ENCODE measurements at places on chromosomes 7 and 10. TPM values are rescaled to one million over a fixed set of nuclear protein-coding genes. Genes with fewer than 3 reads are reported as not detected.
A peak's percentile ranks its signal among the peaks of the same experiment; 100 is the strongest.

- no peak for DNase-seq
Measured at GRCh38 chr7:7793249-7793648, 74.8 kb upstream of the RPA3 start.

- peak; percentile 63 for DNase-seq
Measured at GRCh38 chr10:50991456-50992355, 82.6 kb upstream of the PRKG1 start.

DNA sequence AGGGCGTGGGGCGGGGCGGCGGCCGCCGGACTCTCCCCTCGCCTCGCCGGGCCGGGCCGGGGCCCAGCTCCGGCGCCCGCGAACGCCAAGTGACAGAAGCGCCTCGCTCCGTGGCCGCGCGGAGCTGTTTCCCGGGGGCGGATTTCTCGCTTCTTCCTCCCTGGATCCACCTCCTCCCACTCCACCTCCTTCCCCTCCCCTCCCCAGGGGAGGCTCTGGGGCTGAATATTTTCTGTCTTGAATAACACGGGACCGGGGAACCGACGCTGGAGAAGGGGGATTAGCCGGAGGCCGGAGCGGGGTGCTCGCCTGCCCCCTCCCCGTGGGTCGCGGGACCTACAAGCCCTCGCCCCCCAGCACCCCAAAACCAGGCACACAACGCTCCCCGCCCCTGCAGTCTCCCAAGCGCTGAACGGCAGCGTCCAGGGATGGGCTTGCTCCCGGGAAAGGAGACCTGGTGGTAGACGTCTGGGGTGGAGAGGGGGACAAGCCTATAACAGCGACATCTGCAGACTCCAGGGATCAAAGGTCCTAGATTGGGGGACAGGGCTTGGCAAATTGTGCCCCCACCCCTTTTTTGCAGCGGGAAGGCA, at the start of gene ARHGAP21:
TSS of gene ARHGAP21 (minus strand) at position 100 of the 593 bp plus-strand sequence. CDS start 1,988 bp downstream, outside the sequence.
- DNase-seq = peak; percentile 88

DNA sequence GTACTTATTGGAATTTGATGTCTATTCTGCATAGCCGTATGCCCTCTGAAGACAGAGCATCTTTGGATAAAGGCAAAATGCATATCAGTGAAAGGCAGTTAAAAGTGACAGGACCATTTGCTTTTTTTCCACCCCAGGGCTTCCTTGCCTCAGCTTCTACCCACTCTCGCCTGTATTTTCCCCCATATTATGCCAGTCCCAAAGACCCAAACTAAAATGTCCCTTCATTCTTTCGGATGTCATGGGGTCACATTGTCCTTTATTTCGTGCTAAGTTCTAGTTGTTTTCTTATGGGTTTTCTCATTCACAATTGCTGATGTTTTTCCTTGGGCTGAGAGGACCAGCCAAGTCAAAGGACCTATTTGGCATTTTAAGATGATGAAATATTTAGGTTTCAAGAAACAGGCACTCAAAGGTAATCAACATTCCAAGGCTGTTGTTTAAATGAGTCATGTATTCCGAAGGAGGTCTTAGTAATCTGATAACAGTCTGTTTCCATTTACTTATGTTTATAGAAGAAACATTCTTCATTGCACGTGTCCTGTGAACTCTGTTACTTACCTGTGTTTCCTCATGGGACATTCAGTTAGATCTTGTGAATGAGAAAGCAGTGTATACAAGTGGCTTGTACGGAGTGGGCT, 74.1 kb downstream of the DNAH11 start:
- no peak for DNase-seq

DNA sequence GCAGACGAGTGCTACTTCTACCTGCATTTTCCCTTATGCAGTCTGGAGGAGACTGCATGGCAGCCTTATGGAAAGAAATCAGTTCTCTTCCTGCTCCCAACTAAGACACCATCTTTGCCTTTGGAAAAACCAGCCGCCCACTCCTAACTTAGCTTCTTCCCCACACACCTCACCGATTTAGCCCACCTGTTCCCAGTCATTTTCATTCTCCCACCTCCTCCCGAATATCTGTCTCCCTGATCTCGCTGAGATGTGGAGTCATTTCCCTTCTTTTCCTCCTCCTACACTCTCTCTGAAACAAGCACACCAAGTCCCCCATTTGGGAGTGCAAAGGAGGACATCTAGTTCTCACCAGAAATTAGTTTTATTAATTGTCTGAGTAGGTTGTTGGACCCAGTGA, 35.2 kb upstream of the JCAD start:
- DNase-seq = no peak

DNA sequence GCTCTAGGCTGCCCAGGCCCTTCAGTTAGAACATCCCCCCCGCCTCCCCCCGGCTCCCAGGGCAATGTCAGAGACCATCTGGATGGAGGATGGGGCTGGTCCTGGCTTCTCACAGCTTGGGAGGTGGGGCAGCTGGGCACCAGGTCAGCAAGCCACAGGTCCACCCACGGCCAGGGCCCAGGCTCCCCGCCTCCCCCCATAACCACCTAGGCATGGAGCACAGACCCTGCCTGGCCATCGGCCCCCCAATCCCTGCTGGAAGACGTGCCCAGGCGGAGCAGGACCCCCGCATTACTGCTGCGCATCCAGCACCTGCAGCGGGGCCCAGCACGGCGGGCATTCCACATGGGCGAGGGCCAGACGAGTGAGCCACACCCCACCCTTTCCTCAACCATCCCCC, 169.6 kb downstream of the ELFN1 start:
- DNase-seq = no peak

DNA sequence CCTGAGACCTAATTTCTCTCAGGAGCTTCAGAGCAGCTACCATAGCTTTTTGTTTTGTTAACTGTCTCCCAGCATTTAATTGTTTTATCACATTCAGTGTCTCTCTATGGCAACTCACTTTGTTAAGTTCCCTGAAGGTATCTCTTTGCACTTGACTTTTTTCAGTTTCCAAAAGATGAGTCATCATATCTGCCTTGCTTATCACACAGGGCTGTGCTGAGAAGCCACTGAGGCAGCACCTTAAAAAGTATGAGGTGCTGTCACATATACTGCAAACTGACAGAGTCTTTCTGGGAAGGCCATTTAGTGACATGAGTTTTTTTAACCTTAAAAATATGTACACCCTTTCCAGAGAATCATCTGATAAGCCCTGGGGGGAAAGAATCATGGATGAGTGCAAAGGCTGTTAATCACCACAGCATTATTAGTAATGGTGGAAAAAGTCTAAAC, 56.8 kb downstream of the PPP1R3C start:
- DNase-seq = no peak

ATG9B gene
- polyA plus RNA-seq = 0.72 TPM

C10orf105 gene
- polyA plus RNA-seq = 0.50 TPM

All from hindlimb muscle (tissue), 1 donor.